ENCODE measurements at places on chromosomes 1 and 21.

GRCh38 chr1:156126043-156126629, 11.6 kb downstream of the LMNA start:
- DNase-seq: peak; percentile 88

- DNase-seq: no peak
Measured at GRCh38 chr1:8476006-8476405, 158.1 kb downstream of the SLC45A1 start.

- DNase-seq: no peak
Measured at GRCh38 chr1:15946571-15947381, 29.1 kb downstream of the ZBTB17 start.

- DNase-seq: no peak
Measured at GRCh38 chr1:26945138-26945537, 15.1 kb downstream of the KDF1 start.

- no peak for DNase-seq
Measured at GRCh38 chr1:153842006-153842471, 66.8 kb downstream of the SLC27A3 start.

DNA sequence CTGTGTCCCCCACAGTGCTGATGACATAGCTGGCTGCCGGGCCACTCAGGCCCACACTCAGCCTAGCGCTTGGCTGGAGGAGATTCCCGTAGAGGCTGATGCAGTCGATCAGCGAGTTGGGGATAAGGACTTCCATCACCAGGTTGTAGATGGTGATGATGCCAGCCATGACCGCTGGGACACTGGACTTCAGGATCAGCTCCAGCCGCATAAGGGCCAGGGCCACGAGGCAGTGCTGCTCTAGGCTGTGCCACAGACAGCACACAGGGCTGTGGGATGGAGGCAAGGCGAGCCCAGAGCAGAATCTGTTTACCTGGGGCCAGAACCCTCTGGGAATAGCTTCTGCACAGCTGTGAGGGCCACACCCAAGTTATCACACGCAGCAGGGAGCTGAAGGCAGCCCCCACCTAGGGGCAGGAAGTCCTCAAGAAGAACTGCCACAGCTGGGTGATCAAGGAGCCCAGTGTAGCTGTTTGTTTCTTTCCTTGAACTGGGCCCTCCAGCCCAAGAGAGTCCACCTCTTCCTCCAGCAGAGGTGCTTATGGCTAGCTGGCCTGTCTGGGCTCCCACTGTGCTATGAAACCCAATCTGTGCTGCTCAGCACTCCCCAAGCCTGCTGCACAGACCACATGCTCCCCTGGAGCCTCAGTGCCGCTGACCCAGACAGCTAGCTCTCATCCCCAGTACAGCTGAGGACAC, 6.2 kb downstream of the SLC2A1 start:
- no peak for DNase-seq

GRCh38 chr1:176539018-176539417, 76.0 kb downstream of the PAPPA2 start:
- DNase-seq: no peak

DNA sequence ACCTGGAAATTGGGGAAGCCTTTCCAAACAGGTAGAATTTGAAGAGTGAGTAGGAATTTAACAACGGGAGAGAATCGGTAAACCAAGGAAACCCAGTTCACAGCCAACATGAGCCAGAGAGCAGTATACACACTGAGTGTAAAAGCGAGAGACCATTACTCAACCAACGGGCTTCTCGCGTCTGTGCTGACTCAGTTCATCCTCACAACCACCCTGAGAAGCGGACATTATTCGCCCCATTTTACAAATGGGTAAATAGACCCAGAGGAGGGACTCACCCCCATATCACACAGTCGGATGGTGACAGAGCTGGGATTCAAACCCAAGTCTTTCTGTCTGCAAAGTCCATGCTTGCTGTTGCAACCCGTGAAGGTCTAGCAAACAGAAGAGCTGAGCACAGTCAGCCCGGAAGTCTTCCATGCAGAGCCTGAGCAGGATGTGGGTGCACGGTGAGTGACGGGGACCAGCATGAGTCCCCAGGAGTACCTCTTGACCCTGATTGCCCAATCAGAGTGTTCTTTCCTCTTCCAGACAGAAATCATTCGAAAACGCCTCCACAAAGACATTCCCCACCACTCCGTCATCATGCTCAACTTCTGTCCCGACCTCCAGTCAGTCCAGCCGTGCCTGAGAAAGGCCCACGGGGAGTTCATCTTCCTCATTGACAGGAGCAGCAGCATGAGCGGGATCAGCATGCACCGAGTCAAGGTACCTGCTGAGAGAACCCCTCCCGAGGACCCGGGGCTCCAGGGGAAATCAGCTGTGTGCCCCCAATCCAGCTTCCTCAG, 32.3 kb downstream of the VWA5B1 start:
- no peak for DNase-seq

DNA sequence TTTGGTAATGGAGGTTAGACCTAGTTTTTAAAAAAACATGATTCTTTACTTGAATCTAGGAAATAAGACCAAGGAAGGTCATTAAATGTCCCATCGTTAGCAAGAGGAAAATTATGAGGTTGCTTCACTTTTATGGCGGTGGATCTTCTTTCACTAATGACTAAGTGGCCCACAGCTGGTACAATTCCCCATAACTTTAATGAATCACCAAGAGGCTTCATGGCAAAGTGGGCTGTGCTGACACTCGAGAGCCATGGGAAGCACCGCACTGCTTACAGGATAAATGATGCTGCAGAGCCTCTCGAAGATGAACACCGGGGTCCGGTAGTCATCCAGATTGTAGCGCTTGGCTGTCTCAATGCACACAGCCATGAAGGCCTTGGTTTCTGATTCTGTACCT, 108.8 kb downstream of the UBR4 start:
- no peak for DNase-seq

DNA sequence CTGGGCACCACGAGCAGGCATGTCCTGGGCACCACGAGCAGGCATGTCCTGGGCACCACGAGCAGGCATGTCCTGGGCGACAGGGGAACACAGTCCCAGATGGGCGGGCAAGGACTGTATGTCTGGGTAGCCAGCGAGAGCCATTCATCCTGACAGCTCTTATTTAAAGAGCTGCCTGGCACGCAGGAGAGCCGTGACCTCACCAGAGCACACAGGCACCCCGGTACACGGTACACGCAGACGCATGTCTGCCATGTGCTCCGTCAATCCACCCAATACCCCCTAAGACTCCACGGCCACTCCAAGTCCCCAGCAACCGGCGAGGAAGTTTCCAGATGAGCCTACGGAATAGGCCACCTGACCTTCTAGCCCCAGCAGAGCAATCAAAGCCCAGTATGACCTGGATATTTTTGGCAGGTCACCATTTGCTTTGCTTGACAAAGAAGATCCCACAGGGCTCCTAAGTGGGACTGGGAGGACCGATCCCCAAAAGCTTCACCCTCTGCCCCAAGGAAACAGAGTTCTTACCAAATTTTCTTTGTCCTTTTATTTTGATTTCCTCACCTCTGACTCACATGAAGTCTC, 51.7 kb downstream of the CASZ1 start:
- DNase-seq: no peak

- DNase-seq: no peak
Measured at GRCh38 chr1:200888349-200888838, 6.3 kb upstream of the INAVA start.

Measured in fibroblast of skin of left biceps (primary cell).